ENCODE measurements at places on chromosomes 12 and 14.

- ATAC-seq = no peak
- peak overlapping the region; percentile 28 for H3K27ac ChIP-seq
- H3K4me3 ChIP-seq = peak overlapping the region; percentile 78
- no peaks in the 10 kb centered on the region for H3K36me3 ChIP-seq
These were observed 763 bp upstream of the PHETA1 start for GRCh38 chr12:111369496-111370220.

GRCh38 chr14:53412819-53413675 is 259.9 kb upstream of the DDHD1 start:
- peaks cover 14% of the 10 kb centered on the region for H3K36me3 ChIP-seq
- peak; percentile 58 for ATAC-seq
- H3K4me1 ChIP-seq = no peaks in the 10 kb centered on the region
- no peak overlapping the region for H3K27ac ChIP-seq

DNA sequence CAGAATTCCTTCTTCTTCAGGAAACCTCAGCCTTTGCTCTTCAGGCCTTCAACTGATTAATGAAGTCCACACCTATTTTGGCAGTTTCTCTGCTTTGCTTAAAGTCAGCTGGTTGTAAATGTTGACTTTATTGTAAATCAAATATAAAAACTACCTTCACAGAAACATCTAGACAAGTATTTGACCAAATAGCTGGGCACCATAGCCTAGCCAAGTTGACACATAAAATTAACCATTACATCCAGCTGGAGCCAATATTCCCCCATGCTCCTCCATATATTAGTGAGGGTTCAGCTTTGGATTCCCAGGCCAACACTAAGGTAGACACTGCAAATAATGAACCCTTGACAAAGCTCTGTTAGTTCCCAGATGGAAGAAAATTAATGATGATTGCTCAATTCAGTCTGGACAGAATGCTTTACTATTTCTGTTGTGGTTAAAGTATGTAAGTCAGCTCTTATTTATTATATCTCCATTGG is 125.5 kb downstream of the ZFP36L1 start:
- peaks cover 23% of the 10 kb centered on the region for H3K36me3 ChIP-seq
- ATAC-seq = no peak
- H3K4me3 ChIP-seq = no peak overlapping the region
- H3K27ac ChIP-seq = peak overlapping the region; percentile 20
- H3K4me1 ChIP-seq = peaks cover 68% of the 10 kb centered on the region

GRCh38 chr14:48582938-48583337 is 907.5 kb upstream of the MDGA2 start:
- ATAC-seq = no peak
- H3K36me3 ChIP-seq = no peaks in the 10 kb centered on the region
- no peak overlapping the region for H3K4me3 ChIP-seq
- H3K4me1 ChIP-seq = no peaks in the 10 kb centered on the region
- H3K27ac ChIP-seq = no peak overlapping the region

DNA sequence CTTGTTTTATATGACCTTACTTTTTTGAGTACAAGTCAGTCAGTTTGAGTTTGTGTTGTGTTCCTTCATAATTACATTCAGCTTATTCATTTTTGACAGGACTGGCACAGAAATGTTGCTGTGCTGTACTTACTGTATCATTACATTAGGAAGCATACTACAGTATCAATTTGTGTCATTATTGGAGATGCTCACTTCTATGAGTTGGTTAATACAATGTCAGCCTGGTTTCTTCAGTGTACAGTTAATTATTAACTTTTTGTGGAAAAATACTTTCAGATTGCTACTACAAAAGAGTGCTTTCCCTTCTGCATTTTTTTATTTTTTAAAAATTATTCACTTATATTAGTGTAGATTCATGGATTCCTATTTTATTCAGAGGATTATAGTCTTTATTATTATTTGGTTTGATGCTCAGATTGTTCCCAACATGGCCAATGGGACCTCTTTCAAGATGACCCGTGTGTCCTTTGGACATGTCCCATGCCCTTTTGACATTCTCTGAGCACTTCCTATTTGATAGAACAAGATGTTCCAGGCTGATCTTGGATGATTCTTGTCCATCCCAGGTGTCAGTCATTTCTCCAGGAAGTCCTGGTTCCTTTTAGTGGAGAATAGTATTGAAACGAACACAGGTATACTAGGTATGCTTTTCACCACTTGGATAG is 66.6 kb downstream of the MON2 start:
- ATAC-seq = no peak
- H3K36me3 ChIP-seq = peaks cover 31% of the 10 kb centered on the region
- no peak overlapping the region for H3K4me3 ChIP-seq
- no peaks in the 10 kb centered on the region for H3K4me1 ChIP-seq
- H3K27me3 ChIP-seq = no peaks in the 10 kb centered on the region

GRCh38 chr14:89493877-89494634 is 77.0 kb upstream of the FOXN3 start:
- peak; percentile 99 for ATAC-seq
- peak overlapping the region; percentile 59 for H3K4me3 ChIP-seq
- no peaks in the 10 kb centered on the region for H3K36me3 ChIP-seq
- peaks cover 22% of the 10 kb centered on the region for H3K4me1 ChIP-seq
- peak overlapping the region; percentile 62 for H3K27ac ChIP-seq

- H3K4me3 ChIP-seq = no peak overlapping the region
- H3K4me1 ChIP-seq = peaks cover 10% of the 10 kb centered on the region
- no peak for ATAC-seq
- H3K27ac ChIP-seq = no peak overlapping the region
- H3K36me3 ChIP-seq = peaks cover 39% of the 10 kb centered on the region
- H3K27me3 ChIP-seq = no peaks in the 10 kb centered on the region
These were observed 118.0 kb downstream of the MON2 start for GRCh38 chr12:62584619-62585018.

GRCh38 chr12:46998811-46999368 is 80.5 kb upstream of the PCED1B start:
- H3K27me3 ChIP-seq = no peaks in the 10 kb centered on the region
- H3K4me3 ChIP-seq = no peak overlapping the region
- no peak for ATAC-seq
- no peaks in the 10 kb centered on the region for H3K4me1 ChIP-seq
- H3K36me3 ChIP-seq = no peaks in the 10 kb centered on the region
- H3K27ac ChIP-seq = no peak overlapping the region
